Epithelial cell of proximal tubule (primary cell): ENCODE measurements at places on chromosomes 1 and 21.

DNA sequence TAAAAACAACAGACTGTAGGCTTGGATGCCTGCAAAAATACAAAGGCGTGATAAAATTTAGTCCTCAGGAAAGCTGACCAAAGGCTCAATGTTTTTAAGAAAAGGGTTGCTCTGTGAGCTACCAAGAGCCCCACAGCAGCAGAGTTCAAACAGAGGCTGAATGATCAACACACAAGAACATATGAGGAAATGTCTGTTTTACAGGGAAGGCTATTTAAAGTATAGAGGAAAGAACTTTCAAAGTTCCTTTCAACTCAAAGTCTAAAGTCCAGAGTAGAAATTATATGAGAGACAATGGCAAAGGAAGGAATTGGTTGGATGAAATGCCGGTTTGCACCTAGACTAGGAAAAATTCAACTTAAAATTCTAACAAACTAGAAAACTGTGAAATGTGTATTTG is 8.6 kb downstream of the CLSTN1 start:
- no peak for DNase-seq

DNA sequence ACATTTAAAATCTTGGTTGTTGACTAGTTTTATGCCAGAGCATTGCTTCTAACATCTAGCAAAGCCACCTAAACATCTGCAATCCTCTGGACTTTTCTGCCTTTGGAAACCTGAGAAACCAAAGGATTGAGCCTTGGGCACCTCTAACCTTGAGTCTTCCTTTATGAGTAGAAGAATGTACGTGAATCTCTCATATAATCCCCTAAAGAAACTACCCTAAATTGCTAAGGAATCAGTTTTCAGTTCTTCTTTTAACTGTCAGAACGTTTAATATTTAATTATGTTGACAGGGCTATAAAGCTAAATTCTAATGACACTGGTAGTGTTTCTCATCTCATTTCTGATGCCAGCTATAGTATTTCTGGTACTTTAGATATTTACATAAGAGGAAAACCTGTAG is 997.3 kb downstream of the AMY1C start:
- no peak for DNase-seq

GRCh38 chr21:46431884-46432488 is 26.7 kb upstream of the DIP2A start:
- no peak for DNase-seq

GRCh38 chr1:202016022-202016810 is 5.8 kb downstream of the ELF3 start:
- no peak for DNase-seq

DNA sequence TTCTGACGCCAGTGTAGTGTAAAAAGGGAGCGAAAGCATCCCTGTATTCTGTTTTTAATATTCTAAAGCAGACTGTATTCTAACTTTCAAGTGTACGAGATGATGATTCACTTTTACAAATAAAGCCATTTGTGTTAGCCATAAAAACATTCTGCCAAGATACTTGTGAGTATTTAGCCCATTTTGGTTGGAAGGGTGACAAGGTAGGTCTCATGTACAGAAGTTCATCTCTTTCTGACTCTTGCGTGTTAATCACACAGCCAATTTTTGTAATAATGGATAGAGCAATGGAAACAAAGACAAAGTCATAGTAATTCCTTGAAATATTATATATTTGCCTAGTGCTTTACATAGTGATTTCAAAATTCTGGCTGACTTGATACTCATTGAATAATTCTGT is 125.3 kb upstream of the GREM2 start:
- no peak for DNase-seq

- no peak for DNase-seq
These were observed 70.8 kb downstream of the UBE2T start for GRCh38 chr1:202270871-202271326.

DNA sequence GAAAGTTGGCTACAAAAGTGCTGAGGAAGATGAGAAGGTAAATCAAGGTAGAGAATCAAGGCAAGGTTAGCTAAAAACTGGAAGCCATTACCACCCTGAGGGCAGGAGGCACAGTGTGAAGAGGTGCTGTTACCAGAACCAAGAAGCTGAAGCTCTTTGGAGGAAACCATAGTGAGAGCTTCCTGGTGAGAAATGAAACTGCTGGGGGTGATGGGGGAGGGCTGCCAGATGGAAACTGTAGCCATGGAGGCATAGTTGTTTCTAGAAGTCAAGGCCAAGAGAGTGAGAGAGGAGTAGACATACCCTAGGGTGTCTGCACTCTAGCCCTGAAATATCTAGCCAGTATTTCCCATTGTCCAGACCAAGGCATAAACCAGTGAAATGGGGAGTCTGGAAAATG is 28.7 kb downstream of the IFI44 start:
- DNase-seq = no peak

DNA sequence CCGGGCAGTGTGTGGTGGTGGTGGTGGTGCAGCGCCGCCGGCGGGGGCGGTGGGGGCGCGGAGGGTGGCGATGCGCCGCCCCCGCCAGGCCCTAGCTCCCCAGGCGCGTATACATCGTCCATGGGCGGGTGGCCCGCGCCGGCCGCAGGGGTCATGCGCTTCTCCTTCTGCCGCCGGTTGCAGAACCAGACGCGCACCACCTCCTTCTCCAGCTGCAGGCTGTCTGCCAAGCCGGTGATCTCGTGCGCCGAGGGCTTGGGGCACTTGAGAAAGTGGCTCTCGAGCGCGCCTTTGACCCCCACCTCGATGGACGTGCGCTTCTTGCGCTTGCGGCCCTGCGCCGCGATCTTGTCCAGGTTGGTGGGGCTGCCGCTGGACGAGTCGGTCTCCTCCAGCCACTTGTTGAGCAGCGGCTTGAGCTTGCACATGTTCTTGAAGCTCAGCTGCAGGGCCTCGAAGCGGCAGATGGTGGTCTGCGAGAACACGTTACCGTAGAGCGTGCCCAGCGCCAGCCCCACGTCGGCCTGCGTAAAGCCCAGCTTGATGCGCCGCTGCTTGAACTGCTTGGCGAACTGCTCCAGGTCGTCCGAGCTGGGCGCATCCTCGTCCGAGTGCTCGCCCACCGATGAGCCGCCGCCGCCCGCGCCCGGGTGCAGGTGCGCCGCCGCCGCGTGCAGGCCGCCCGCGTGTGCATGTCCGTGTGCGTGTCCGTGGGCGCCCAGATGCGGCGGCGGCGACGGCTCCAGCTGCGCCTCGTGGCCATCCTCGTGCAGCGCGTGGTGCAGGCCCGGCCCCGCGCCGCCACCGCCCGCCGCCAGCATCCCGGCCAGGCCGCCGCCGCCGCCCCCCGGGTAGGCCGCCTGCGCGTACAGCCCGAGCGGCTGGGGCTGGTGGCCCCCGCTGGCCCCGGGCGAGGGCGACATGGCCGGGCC is 926 bp downstream of the POU3F1 start:
- no peak for DNase-seq

- DNase-seq = no peak
These were observed 7.3 kb downstream of the CCN1 start for GRCh38 chr1:85587841-85588240.

DNA sequence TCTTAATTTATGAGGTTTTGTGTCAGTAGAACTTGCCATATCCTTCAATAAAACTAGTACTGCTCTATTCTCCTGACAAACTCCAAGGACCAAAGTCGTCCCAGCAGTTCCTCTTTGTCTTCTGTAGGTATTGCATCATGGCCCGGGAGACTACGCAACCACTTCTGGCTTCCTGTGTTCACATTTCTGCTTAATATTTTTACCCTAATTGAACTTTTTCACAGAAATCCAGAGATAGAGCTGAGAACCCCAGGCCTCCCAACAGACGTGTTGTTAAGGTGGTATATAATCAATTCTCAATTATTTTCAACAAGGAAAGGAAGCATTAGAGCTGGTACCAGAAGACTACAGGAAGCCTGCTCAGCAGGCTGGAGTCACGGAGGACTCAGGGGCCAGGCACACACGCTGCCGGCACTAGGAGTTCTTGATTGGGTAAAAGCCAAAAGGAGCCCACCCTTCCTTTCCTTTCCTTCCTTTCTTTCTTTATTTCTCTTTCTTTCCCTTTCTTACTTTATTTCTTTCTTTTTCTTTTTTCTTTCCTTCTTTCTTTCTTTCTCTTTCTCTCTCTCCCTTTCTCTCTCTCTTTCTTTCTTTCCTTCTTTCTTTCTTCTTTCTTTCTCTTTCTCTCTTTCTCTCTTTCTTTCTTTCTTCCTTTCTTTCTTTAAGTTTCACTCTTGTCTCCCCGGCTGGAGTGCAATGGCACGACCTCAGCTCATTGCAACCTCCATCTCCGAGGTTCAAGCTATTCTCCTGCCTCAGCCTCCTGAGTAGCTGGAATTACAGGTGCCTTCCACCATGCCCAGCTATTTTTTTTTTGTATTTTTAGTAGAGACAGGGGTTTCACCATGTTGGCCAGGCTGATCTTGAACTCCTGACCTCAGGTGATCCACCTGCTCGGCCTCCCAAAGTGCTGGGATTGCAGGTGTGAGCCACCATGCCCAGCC is 173.7 kb downstream of the ZBTB18 start:
- no peak for DNase-seq

- peak; percentile 80 for DNase-seq
These were observed 52.3 kb upstream of the DUSP10 start for GRCh38 chr1:221794079-221794670.

DNA sequence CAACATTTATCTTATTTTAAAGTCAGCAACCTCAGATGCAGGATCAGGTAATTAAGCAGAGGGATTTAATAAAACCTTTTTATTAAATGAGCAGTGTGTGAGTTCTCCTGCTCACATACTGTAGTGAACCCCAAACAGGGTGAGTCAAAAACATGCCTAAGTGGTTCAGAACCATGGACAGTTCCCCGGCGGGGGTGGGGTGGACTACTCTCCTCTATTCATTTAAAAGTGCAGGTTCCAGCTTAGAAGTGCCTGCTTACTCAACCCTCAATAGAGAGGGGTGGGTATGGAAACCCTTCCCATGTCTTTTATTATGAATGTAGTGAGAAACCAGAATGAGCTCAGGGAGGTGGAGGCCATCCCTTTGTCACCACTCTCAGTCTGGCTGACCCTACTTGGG is 397.9 kb downstream of the HHAT start:
- DNase-seq = no peak

DNA sequence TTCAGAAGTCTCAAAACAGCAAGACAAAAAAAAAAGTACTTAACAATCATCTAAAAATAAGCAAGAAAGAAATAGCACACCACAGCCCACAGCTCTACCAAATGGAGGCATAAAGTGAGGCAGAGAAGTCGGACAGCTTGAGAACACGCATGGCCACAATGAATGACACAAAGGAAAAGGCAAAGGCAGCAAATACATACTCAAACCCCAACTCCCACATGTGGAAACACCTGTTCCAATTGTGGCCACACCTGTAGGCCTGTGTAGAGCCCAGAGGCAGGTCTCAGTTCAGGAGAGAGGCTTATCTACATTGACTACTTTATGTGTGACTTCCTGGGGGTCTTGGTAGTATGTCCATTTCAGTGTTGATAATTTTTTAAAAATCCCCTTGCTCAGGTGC is 543.5 kb downstream of the LMO4 start:
- DNase-seq = no peak

DNA sequence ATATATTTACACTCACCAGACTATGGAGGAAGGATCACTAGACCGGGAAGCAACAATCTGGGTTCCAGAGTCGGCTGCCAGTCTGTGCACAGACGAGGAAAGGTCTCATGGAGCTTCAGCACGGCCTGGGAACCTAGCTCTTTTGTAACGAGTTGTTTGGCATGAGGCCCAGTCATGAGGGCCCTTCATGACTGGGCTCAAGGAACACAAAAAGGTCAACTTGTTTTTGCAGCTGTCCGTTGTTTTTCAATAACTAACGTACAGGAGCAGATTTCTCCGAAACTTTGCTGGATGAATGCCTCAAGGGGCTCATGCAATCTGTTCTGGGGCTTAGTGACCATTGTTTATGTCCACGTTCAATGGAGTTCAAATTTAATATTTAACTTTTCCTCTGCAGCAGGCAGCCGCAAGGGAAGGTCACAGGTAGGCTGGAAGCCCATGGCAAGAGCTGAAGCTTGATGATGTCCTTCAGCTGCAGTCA is 5.9 kb upstream of the STUM start:
- peak; percentile 90 for DNase-seq

GRCh38 chr1:16374266-16374665 is 7.2 kb downstream of the SZRD1 start:
- DNase-seq = no peak

GRCh38 chr1:246092136-246092535 is 414.9 kb downstream of the SMYD3 start:
- no peak for DNase-seq

DNA sequence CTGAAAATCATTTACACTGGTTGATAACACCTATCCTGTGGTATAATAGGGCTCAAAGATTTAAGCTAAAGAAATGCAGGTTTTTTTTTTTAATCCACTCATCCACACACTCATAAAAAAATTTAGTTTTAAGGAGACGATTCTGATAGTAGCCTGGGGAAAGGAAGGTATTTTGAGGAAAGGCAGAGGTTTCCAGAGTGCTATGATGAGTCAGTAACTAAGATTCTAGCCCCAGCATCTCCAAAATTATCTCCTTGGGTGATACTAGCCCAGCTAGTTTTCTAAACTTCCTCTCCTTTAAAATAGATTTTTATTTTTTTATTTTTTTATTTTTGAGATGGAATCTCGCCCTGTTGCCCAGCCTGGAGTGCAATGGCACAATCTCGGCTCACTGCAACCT is 20.7 kb downstream of the ASAP3 start:
- no peak for DNase-seq

- DNase-seq = no peak
These were observed 28.9 kb downstream of the PRDM16 start for GRCh38 chr1:3097861-3098260.

- DNase-seq = no peak
These were observed 71.8 kb upstream of the PKN2 start for GRCh38 chr1:88612292-88612691.

DNA sequence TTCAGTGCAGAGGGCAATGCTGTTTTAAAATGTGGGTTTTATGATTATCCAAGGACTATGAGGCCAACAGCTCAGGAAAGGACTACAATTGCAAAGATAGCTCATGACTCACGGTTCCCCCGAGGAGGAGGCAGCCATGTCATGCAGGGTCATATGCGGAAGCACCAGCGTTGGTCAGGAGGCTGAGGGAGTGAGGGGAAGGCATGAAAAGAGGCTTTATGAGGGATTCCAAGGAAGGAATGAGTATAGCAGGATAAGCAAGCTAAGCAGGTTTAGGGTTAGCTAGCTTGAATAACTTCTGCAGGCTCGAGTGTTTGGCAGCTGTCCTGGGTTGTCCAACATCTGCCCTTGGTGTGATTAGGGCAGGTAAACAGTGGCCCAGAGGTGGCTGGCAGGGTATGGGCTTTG is 495.1 kb downstream of the SETD4 start:
- no peak for DNase-seq

- DNase-seq = no peak
These were observed 105.6 kb upstream of the TMPRSS2 start for GRCh38 chr21:41613533-41613909.

GRCh38 chr1:172482044-172482443 is 38.2 kb upstream of the PIGC start:
- DNase-seq = no peak

GRCh38 chr1:226181996-226182714 is 4.4 kb downstream of the ACBD3 start:
- no peak for DNase-seq

GRCh38 chr1:100151679-100152078 is 18.7 kb downstream of the TRMT13 start:
- DNase-seq = no peak

GRCh38 chr1:240244968-240245628 is 153.4 kb downstream of the FMN2 start:
- no peak for DNase-seq
